Activated CD8-positive, alpha-beta memory T cell treated with anti-CD3 and anti-CD28 coated beads, Interleukin-2, amount 50 U/mL, for 48 hours (primary cell): ENCODE measurements at places on chromosomes 7 and 10.

DNA sequence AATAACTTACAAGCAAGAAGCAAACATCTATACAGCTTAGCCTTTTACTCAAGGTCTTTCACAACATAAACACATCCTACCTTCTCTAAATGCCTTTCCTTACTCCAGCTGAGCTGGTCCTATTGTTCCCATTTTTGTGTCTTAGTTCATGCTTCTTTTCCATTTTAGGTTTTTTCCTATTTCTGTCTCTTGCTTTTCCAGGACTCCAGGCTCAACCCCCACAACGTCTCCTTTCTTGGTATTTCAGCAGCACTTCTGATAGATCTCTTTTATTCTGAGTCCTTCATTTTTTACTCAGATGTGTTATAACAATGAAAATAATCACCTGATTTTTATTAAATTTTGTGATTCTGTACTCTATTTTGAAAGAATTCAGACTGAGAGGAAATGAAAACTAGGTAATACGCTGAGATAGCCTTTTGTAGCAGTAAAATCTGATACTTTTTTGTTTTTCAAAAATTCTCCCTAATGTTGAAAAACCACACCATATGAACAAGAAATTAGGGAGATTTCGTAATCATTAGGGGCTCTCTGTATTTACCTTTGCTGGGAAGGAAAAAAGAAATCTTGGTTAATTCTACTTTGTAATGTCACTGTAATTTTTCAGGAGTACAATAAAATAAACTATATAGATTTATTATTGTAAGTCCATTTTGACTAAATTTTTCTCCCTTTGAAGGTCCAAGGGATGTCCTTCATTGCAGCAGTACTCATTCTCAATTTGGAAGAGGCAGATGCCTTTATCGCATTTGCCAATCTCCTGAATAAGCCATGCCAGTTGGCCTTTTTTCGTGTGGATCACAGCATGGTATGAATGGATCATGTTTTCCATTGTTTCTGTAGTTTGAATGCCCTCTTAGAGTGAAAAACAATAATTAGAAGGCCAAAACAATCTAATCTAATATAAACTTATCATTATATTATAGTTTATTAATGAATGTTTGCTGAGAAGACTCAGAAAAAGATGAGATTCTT, 24.0 kb upstream of the HELLS start:
- DNase-seq, result no peak

- no peak for DNase-seq
Observed at GRCh38 chr7:43590862-43591557, 8.1 kb downstream of the STK17A start.

- no peak for DNase-seq
Observed at GRCh38 chr10:47164126-47164799, 135.7 kb upstream of the GDF10 start.

DNA sequence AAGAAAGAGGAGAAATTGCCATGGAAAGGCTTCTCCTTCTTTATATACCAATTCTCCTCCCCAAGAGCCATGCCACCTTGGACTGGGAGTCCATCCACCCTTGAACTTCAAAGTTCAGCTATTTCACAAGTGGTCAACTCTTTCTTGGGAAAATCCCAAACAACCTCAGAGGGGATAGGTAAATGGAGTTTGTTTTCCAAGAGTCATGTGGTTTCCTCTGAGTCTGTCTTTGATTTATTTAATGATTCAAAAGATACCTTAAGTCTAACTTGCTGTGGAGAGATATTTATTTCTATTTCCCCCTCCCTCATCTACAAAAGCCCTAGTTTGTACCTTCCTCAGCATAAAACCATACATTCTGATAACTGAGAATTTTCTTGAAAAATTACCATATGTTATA, 758.6 kb upstream of the IGFBP3 start:
- DNase-seq, result no peak

DNA sequence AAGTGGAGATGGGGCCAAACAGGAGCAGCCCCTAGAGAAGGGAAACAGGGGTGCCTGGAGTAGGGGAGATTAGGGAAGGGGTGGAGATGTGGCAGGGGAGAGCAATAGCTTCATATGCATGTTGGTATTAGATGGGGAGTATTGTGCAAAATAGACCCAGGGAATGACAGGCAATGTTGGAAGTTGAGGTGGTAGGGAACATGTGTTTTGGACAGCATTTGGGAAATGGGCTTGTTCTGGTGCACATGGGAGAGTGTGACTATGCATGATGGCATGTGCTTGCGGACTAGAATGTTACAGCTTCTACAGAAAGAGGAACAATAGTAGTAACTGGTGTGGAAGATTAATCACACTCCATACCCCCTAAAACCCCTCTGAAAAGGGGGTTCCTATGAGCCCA, 10.4 kb downstream of the PAX2 start:
- DNase-seq, result no peak

DNA sequence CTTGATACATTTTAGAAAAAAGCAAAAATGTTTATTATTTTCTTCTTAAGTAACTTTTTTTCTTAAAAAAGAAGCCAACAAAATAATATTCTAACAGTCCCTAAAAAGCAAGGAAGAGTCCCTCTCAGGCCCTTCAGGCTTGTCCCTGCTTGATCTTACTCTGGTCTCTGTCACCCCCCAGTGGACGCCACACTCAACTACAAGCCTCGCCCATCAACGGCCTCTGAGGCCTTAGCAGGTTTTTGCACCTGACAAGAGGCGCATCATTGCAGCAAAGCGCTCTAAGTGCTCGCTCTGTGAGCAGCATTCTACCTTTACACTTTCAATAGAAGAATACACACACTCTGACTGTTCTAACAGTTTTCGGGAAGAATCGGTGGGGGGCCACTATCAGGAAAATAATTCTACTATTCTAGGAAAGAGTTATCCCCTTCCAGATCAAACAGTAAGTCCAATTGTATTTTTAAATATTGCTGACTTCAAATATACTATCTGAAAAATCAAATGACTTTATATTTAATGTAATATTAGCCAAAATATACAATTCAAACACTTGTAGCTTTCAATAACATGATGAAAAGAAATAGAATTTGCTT, 139.2 kb downstream of the USP6NL start:
- peak; percentile 84 for DNase-seq

DNA sequence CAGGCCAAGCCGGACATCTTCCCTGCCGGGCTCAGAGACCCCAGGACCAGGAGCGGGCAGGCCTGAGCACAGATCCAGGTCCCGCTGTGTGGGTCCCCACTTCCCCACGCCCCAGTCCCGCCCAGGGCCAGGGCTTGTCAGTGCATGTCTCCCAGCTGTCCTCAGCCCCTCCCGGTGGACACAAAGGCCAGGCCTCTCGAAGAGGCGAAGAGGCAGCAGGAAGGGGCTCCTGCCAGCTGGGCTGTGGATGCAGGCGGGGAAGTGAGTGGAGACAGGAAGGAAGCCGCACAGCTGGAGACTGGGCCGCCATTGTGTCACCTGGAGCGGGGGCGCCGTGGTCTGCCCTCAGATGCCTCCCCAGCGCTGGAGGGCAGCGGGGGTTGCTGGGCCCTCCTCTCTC, 4.8 kb downstream of the GRIFIN start:
- DNase-seq, result no peak
